Skin of body (tissue), 3 donors: ENCODE measurements at places on chromosomes 4 and X. TPM values are rescaled to one million over a fixed set of nuclear protein-coding genes. Genes with fewer than 3 reads are reported as not detected.

The PLXNA3 gene
- 23.6 TPM for total RNA-seq

The EGFL6 gene
- 21.2 TPM for total RNA-seq

The PDE5A gene
- 40.2 TPM for total RNA-seq

The BRS3 gene
- total RNA-seq: not detected

- DNase-seq: no peak
These were observed 108.9 kb downstream of the USP46 start for GRCh38 chr4:52550186-52550585.

GRCh38 chrX:24316111-24316510 lies 2.2 kb upstream of the SUPT20HL2 start:
- DNase-seq: no peak

- DNase-seq: no peak
These were observed 141.1 kb downstream of the MSL3 start for GRCh38 chrX:11899091-11899490.

The CEP135 gene
- 11.0 TPM for total RNA-seq

GRCh38 chrX:10569946-10570345 lies 50.4 kb downstream of the MID1 start:
- no peak for DNase-seq

GRCh38 chrX:45261005-45261404 lies 60.3 kb upstream of the DIPK2B start:
- DNase-seq: no peak

The GPR50 gene
- total RNA-seq: not detected
